ENCODE measurements at places on chromosomes 1 and 21.

GRCh38 chr1:57088653-57089052 lies 122.8 kb upstream of the C8B start:
- DNase-seq: no peak

- no peak for DNase-seq
Observed at GRCh38 chr1:45883658-45884057, 80.2 kb downstream of the MAST2 start.

DNA sequence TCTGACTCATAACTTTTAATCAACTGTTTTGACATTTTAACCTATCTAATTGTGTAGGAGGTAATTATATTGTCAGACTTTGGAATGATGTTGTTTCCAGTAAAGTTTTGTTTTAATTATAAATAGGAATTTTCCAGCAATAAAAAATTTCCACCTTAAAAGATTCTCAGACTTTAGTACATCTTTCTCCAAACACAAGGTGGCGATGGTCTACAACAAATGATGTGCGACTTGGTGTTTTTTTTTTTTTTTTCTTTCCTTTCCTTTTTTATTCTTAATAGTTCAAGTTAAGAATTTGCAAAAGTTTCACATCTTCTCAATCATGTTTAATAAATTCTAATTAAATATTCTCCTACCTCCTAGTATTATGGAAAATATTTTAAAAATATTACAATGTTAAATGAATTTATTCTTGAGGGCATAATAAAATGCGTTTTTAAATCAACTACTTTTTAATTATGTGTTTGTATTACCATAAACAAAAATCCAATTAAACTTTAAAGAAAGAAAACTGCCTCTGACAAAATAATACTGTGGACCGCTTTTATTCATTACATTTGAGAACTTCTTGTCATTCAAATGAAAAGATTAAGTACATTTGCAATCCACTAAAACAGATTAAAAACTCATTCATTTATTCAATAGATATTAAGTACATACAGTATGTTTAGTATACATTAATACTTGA lies 4.4 kb upstream of the ADAMTS1 start:
- DNase-seq: peak; percentile 18

GRCh38 chr1:74502432-74502831 lies 10.0 kb downstream of the LRRC53 start:
- DNase-seq: peak; percentile 22

GRCh38 chr1:94864821-94865220 lies 44.7 kb downstream of the SLC44A3 start:
- DNase-seq: peak; percentile 19

GRCh38 chr1:172837816-172838679 lies 179.1 kb downstream of the FASLG start:
- DNase-seq: no peak

DNA sequence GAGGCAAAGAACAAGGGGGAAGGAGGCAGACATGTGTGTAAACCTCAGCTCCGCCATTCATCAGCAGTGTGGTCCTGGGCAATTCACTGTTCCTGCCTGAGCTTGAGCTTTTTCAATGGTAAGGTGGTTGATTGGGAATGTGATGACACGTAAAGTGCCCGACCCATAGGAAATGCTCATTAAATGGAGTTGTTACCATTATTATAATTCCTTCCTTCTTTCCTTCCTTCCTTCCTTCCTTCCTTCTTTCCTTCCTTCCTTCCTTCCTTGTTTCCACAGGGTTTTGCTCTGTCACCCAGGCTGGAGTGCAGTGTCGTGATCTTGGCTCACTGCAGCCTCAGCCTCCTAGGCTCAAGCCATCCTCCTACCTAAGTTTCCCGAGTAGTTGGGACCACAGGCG lies 4.3 kb downstream of the GPR37L1 start:
- DNase-seq: no peak

- DNase-seq: no peak
Observed at GRCh38 chr1:162016631-162017030, 7.0 kb downstream of the OLFML2B start.
